ENCODE measurements at places on chromosomes 1 and 21.

GRCh38 chr21:15682186-15682895 is 47.4 kb upstream of the USP25 start:
- no peak for DNase-seq

DNA sequence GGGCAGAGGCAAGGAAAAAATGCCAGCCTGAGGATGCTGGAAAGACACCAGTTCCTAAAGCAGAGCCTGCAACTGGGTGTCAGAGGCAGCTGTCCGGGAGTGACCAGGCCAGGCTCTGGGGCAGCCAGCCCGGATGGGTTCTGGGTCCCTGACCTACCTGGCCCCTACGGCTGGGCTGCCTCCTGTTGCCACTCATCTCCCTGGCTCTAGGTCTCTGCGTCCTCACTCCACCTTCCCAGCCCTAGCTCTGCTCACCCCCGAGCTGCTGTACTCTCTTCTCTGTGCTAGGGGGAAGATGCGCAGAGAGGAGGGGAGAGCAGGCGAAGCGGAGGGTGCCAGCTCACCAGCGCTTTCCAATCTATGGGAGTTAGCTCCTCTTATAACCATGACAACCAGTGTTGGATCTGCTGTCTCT is 9.0 kb downstream of the ARHGEF2 start:
- no peak for DNase-seq

- DNase-seq = no peak
These were observed 6.3 kb downstream of the CELSR2 start for GRCh38 chr1:109255678-109256077.

DNA sequence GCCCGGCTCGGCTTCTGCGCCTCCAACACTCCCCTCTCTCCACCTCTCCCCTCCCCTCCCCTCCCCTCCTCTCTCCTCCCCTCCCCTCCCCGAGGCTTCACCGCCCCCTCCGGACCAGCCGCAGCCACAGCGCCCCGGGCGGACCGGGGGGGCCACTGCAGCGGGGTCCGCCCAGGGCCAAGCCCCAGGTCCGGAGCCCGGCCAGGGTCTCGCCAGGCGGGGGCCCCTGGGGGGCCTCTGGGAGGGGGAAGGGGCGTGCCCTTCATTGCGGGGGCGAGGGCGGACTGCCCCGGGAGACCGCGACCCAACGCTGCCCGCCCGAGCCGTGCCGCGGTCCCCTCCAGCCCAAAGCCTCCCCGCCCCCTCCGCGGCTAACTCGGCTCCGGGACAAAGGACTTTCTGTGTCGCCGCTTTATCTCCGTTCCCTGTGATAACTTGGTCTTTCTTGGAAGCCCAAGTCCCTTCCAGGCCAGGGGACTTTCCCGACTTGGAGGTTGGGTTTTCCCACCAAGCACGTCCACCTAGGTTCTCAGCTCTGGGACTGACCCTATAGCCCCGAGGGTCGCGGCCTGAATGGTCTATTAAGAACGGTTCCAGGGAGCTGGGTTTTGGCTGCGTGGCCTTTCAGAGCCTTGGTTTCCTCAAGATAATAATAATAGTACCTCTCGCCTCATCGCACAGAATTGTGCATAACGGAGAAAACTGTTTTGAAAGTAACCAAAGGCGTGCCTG is at the start of gene UBQLN4:
UBQLN4 (minus strand) TSS at position 31 of the 732 bp plus-strand sequence. CDS start 97 bp downstream, outside the sequence.
- peak; percentile 89 for DNase-seq

DNA sequence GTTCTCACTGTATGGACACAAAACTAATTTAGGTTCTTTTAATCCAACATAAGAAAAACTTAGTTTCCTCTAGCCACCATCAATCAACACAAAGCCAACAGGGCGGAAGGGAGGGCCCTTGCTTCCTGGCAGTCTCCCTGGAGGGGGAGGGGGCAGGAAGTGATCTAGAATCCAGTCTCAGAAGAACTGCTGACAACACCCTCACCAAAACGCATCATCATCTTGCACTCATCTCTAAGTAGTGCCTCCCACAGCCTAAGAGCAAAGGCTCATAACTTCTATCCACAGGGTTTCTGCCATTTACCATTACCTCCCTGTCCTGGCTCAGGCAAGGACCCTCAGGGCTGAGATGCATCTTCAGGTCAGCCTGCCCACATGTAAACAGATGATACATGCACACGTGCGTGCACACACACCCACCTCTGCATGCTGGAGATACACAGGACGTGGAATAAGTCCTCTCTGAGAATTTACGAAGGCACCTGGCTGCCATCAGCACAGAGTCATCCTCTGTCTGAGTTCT is 20.5 kb downstream of the HIVEP3 start:
- DNase-seq = no peak

GRCh38 chr1:145747398-145748247 is 28.3 kb downstream of the CD160 start:
- DNase-seq = no peak

DNA sequence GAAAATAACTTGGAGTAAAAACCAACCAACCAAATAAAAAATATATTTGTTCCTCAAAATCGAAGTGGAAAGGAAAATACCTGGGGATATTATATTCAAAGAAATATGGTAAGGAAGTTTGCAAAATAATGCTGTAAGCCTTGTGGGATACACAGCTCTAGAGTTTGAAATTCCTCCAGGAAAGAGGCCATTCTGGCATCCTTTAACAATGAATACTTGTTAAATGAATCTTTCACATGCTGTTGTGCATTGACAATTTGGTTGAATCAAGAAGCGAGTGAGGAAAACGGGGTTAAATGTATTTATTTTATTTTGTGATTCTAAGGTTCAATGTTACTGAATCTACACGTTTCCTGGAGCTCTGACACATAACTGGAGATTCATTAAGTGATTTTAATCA is 30.5 kb upstream of the NTNG1 start:
- DNase-seq = no peak

DNA sequence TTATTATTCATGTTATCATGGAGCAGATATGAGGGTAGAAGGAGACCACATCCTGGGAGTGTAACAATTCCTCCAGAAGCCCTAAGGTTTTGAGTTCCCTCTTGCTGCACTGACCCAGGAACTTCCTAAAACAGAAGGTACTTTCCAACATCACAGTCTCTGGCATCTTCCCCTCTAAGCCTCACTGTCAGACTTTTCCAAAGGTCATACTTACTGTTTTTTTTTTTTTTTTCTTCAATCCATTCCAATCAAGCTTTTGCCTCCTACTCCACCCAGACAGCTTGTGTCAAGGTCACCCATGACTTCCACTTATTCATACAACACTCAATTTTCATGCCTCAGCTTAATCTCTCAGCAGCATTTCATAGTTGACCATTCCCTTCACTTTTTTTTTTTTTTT is 18.4 kb upstream of the UQCRHL start:
- no peak for DNase-seq

GRCh38 chr1:231407547-231408396 is 14.3 kb downstream of the EGLN1 start:
- DNase-seq = no peak

DNA sequence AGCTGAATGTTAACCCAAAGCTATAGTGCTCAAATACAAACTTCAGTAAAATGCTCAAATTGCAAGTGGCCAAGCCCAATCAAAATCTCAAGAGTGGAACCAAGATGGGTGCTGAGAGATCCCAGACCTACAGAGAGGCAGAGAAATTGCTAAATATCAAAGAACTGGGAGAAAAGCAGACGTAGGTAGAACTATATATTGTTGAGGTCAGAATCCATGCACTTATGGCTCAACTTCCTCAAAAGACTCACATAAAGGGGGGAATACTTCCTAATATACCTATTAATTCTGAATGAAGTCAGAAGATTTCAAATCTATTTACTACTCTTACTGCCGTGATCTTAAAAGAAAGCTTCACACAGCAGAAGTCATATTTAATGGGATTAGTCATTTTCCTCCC is 65.2 kb downstream of the PUM1 start:
- no peak for DNase-seq

DNA sequence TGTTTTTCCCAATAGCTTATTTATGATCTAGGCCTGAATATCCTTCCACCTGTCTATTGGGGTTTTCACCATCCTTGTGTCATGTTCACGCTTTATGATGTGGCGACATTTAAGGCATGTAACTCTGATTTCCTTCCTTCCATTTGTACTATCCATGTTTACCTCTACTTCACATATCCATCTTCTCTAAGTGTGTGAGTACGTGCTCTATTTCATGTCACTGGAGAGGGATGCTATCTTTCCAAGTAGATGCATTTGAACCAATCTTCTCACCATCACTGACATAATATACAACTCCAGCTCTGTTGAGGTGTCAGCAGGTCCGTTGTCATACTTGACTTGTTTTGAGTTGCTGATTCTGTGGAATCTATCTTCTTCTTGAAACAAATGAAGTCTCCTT is 283.2 kb downstream of the PTBP2 start:
- no peak for DNase-seq

All from NCI-H2081 (cell line).